ENCODE measurements at places on chromosomes 12 and 14.

DNA sequence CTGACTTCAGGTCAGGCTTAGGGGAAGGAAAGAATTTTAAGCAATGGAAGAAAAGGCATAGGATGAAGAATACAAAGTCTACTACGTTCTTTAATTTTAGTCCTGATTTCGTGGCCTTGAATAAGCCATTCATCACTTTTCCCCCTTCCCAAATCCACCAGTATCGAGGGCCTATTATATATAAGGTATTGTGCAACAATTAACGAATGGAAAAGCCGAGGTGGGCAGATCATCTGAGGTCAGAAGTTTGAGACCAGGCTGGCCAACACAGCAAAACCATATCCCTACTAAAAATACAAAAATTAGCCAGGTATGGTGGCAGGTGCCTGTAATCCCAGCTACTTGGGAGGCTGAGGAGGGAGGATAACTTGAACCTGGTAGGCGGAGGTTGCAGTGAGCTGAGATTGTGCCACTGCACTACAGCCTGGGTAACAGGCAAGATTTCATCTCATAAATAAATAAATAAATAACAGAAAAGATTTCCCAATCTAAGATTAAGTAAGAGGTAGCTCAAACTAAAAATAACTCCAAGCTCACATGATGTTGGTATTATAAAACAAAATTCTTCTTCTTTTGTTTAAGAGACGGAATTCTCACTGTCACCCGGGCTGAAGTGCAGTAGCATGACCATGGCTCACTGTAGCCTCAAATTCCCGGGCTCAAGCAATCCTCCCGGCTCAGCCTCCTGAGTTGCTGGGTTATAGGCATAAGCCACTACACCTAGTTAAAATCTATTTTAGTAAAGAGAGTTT is 58.3 kb upstream of the NR2C1 start:
- no peak for DNase-seq

DNA sequence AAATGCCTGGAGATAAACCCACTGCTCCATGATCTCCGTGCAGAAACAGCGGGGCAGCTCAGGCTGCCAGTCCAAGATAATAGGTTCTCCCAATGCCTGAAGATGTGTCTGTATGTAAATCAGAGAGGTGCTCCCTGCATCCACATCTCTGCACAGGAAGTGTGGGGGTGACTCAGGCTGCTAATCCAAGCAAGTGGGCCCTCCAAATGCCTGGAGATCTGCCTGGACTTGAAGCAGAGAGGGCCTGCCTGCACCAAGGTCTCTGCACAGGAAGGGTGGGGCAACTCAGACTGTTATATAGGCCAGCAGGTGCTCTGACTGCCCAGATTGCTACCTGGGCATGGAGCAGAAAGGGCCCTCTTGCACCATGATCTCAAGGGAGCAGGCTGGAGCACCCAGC is 504.7 kb downstream of the LRFN5 start:
- no peak for DNase-seq

- DNase-seq = no peak
These were observed 275.2 kb downstream of the RAD51B start for GRCh38 chr14:68094752-68095151.

GRCh38 chr14:30600922-30601918 is 20.9 kb upstream of the SCFD1 start:
- no peak for DNase-seq

- DNase-seq = no peak
These were observed 14.4 kb downstream of the AREL1 start for GRCh38 chr14:74698465-74698864.

- DNase-seq = no peak
These were observed 47.9 kb downstream of the FBXW8 start for GRCh38 chr12:116958402-116959197.

DNA sequence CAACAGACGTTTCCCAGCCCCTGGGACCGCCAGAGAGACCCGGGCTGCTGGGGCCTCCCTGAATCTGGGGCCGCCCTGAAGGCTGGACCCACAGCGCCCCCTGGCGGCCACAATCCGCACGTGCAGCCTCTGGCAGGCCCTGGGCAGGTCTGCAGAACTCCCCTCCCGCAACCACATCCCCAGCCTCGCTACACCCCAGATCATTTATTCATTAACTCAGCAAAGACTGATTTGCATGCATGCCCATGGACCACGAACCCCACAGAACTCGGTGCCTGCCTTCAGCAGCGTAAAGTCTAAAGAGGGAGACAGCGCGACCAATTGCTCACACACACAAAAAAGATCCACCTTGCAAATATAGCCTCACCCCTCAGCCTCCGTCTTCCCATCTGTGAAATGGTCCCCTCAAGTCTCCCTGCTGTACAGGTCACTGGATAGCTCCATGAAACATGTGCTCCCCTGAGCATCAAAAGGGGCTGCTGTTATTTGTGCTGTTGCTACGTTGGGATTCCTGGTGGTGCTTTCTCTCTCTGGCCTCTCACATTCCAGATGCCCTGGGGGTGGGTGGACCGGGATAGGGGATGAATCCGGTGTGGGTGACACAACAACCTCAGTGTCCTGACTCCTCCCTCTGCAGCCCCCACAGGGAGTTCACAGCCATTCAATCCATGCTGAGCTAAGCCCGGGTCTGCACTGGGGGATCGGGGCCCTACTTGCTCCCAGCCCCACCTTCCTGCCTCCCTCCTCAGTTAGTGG is 96.4 kb downstream of the SCARB1 start:
- peak; percentile 69 for DNase-seq

DNA sequence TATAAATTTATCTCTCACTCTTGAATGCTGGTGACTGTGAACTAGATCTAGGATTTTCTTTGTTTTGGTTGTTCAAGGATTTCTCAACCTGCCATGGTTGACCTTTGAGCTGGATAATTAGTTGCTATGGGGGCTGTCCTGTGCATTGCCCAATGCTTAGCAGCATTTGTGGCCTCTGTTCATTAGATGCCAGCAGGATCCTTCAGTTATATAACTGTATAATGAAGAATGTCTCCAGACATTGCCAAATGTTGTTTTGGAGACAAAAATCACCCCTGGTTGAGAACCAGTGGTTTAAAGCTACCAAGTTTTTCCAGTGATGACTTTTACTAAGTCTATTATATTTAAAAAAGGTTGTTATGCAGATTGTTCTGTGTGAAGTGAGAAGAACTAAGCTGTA is 147.9 kb upstream of the STXBP6 start:
- no peak for DNase-seq

GRCh38 chr14:30417121-30417520 is 141.8 kb upstream of the G2E3 start:
- no peak for DNase-seq

DNA sequence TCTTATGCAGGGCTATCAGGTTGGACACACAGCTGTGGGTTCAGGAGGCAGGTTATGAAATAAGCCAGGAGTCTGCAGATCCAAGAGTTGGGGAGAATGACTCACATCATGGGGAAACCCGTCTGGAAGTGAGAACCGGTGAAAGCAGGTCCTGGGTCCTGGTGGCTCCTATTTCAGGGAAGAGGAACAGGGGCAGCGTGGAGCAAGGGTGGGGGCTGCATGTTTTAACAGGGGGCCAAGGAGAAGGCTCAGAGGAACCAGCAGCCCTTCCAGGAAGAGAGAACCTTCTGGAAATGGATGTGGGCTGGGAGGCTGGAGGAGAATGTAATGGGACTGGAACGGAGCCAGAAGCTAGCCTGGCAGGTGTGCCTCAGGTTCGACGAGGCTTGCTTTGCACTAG is 7.8 kb upstream of the KRT74 start:
- peak; percentile 3 for DNase-seq

DNA sequence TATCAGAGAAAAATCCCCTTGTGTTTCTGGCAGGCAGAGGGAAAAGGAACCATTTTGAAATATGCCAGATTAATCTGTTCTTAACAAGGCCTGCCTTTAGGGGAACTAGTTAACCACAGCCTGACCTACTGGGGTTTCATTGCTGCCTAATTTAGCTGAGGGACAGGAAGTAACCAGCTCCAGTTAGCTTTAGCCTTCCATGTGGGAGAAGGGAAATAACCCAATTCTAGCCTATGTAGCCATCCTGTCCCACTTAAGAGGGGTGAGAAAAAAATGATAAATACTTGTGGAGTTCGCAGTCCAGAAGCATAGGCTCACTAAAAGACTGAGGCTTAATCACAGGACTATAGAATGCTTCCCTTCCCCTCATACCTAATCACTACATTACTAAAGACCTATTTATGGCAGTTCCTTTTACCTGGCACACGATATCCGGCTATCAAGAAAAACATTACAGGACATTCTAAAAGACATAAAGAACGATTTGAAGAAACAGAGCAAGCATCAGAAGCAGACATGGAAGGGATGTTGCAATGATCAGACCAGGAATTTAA is 22.8 kb downstream of the COX8C start:
- DNase-seq = no peak

DNA sequence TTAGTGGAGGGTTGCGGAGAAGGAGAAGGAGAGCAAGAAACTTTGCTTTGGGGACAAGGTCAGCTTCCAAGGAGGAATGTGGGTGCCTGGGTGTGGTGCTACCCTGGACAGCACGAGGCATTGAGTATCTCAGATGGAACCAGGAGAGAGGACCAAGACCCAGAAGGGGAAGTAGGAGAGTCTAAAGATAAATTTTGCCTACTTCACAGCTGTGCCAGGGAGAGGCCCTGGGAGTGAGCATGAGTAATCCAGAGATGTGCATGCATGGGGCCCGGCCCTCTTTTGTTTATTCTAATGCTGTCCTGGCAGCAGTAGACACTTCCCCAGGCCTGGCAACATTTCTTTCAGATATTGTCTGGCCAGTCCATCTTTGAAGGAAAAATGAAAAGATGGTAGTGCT is 49.5 kb upstream of the GNPNAT1 start:
- peak; percentile 73 for DNase-seq

DNA sequence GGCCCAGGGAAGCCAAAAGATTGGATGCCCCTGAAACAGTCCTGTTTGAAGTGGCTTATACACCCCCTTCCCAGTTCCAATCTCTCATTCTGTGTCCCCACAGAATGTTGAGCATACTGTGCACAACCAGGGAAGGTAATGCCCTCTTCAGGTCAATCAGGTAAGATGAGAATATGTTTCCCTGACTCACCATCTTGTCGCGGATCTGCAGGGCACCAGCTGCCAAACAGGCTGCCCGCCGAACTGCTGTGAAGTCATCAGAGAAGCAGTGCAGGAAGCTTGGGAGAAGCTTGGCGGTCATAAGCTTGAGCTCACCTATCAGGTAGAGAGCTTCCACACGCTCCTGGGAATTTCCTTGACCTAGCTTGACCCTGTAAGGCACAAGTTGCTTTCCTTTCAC is 9.6 kb downstream of the RIOX1 start:
- no peak for DNase-seq

DNA sequence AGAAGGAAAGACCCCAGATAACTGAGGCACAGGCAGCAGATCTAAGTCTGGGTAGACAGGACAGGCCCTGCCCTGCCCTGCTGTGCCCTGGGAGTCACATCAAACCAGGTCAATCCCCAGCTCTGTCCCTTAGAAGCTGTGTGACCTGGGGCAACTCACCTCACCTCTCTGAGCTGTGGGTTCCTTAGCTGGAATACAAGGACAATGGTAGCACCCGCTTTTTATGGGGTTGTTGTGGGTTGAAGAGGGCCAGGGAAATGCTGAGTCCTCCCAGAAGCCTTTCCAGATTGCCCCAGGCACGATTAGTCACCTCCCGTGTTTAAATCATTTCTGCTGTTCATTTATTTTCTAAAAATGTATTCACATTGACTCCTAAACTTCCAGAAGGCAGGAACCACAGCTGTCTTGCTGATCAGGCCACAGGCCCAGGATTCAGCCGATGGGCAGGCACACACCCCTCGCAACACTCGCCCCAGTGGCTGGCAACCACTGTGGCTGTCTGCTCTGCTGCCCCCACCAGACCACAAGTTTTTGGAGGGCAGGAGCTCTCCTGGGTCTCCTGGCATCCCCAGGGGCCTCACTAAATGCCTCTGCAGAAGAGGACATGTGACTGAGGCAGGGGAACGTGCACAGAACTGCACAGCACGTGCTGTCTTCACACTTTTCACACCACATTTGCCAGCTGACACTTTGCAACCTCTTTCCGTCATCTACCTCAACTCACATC is 3.0 kb downstream of the SELPLG start:
- peak; percentile 74 for DNase-seq

DNA sequence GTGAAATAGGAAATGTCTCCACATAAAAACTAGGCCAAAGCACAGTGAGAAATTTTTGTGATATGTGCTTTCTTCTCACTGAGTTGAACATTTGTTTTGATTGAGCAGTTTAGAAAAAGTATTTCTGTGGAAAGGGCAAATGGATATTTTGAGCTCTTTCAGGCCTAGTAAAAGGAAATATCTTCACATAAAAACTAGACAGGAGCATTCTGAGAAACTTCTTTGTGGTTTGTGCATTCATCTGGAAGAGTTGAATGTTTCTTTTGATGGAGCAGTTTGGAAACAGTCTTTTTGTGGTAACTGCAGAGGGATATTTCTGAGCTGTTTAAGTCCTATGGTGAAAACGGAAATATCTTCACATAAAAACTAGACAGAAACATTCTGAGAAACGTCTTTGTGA is 582.7 kb upstream of the ALG10B start:
- DNase-seq = no peak

GRCh38 chr12:132908145-132909029 is 21.0 kb upstream of the CHFR start:
- DNase-seq = peak; percentile 95

DNA sequence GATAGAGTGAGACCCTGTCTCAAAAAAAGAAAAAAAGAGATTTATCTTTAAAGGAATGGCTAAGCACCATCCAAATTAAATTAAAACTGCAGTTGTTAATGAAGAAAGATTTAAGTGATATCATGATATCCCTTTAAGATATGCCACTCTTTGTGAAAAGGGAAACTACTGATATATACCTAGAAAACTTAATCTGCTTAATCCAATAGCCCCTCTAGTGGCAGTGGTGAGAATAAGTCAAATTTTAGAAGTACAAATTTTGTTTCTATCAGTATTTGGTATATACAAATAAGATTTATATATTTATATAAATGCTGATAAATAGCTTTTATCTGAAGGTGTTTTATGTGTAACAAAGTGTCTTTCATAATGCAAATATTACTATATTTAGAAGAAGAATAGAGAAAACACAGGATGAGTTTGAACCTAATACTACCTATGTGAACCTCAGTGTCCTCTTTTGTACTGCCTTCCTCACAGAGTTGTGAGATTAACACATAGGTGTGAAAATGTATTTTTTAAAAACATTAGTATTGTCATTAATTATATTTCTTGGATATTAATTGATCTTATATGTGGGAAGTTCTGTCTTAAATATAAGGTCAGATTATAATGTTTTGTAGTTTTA is 51.4 kb upstream of the GARIN2 start:
- peak; percentile 17 for DNase-seq

DNA sequence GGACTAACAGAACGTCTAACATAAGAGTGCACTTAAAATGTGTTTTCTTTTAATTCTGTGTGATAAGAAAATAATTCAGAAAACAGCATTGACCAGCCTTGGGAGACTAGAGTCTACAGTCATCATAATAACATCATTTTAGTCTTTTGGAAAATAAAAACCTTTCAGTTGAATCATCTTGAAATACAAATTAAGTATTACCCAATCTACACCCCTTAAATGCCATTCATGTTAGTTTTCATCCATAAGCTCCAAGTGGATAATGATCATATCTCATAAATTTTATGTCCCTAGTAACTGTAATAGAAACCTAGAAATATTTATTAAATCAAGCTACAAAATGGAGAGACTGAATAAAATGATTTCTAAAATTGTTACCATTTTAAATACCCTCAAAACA is 32.4 kb downstream of the EPS8 start:
- DNase-seq = peak; percentile 76

- no peak for DNase-seq
These were observed 154.9 kb upstream of the ATP2B1 start for GRCh38 chr12:89863493-89863938.

GRCh38 chr14:51822499-51822898 is 37.9 kb upstream of the GNG2 start:
- DNase-seq = no peak
